ENCODE measurements at places on chromosomes 2 and 18. TPM values are rescaled to one million over a fixed set of nuclear protein-coding genes. Genes with fewer than 3 reads are reported as not detected.

Gene CFAP65
- total RNA-seq = 0.18 TPM

Gene DNAH7
- total RNA-seq = 0.09 TPM

Gene CROCC2
- total RNA-seq = not detected

Gene MALT1
- total RNA-seq = 18.0 TPM

GRCh38 chr2:105809723-105810122 lies 65.0 kb downstream of the NCK2 start:
- H3K36me3 ChIP-seq = no peaks in the 10 kb centered on the region
- DNase-seq = no peak
- H3K4me1 ChIP-seq = peaks cover 8% of the 10 kb centered on the region
- H3K27ac ChIP-seq = no peak overlapping the region
- H3K4me3 ChIP-seq = no peak overlapping the region

- no peaks in the 10 kb centered on the region for H3K36me3 ChIP-seq
- no peak overlapping the region for H3K27ac ChIP-seq
- no peak overlapping the region for H3K4me3 ChIP-seq
- DNase-seq = no peak
Observed at GRCh38 chr2:6556755-6557154, 309.0 kb downstream of the CMPK2 start.

GRCh38 chr18:35386600-35387100 lies 9.5 kb upstream of the ZNF396 start:
- no peak overlapping the region for H3K4me3 ChIP-seq
- no peaks in the 10 kb centered on the region for H3K27me3 ChIP-seq
- DNase-seq = peak; percentile 78
- H3K36me3 ChIP-seq = peaks cover 2% of the 10 kb centered on the region
- no peaks in the 10 kb centered on the region for H3K4me1 ChIP-seq

- H3K36me3 ChIP-seq = no peaks in the 10 kb centered on the region
- H3K27ac ChIP-seq = no peak overlapping the region
- no peak for DNase-seq
- no peak overlapping the region for H3K4me3 ChIP-seq
- no peaks in the 10 kb centered on the region for H3K4me1 ChIP-seq
Observed at GRCh38 chr2:20465716-20466394, 19.0 kb downstream of the RHOB start.

- no peak overlapping the region for H3K27ac ChIP-seq
- H3K27me3 ChIP-seq = no peaks in the 10 kb centered on the region
- H3K4me1 ChIP-seq = no peaks in the 10 kb centered on the region
- no peak overlapping the region for H3K4me3 ChIP-seq
- DNase-seq = no peak
- H3K36me3 ChIP-seq = no peaks in the 10 kb centered on the region
Observed at GRCh38 chr2:119637371-119637770, 41.6 kb upstream of the TMEM177 start.

- H3K27ac ChIP-seq = no peak overlapping the region
- H3K27me3 ChIP-seq = no peaks in the 10 kb centered on the region
- peaks cover 7% of the 10 kb centered on the region for H3K36me3 ChIP-seq
- DNase-seq = peak; percentile 30
Observed at GRCh38 chr2:24971286-24971535, 544 bp downstream of the DNAJC27 start.

GRCh38 chr2:42112418-42112817 lies 56.7 kb upstream of the EML4 start:
- no peak for DNase-seq
- H3K27me3 ChIP-seq = no peaks in the 10 kb centered on the region
- H3K27ac ChIP-seq = no peak overlapping the region
- no peak overlapping the region for H3K4me3 ChIP-seq

GRCh38 chr2:39881948-39882347 lies 102.9 kb upstream of the THUMPD2 start:
- no peaks in the 10 kb centered on the region for H3K4me1 ChIP-seq
- no peaks in the 10 kb centered on the region for H3K36me3 ChIP-seq
- no peak overlapping the region for H3K4me3 ChIP-seq
- no peak overlapping the region for H3K27ac ChIP-seq
- no peaks in the 10 kb centered on the region for H3K27me3 ChIP-seq

GRCh38 chr2:185628985-185629384 lies 109.6 kb upstream of the FSIP2 start:
- peak; percentile 85 for DNase-seq
- peaks cover 2% of the 10 kb centered on the region for H3K36me3 ChIP-seq
- H3K27ac ChIP-seq = no peak overlapping the region
- H3K4me1 ChIP-seq = no peaks in the 10 kb centered on the region

DNA sequence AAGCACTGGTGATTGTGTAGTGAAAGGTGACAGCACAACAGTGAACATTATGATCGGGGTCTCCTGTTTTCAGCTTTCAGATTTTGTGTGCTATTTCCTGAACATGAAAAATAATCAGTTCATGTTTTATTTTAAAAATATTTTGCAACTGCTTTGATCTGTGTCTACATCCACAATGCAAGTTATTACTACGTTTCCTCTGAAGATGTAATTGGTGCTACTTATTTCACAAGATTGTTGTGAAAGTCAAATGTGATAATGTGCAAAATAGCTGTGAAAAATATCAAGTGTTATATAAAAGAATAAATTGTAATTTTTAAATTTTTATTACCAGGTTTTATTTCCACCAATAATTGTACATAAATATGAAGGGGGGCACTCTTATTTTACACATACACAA lies 6.1 kb upstream of the GCA start:
- H3K4me3 ChIP-seq = no peak overlapping the region
- no peaks in the 10 kb centered on the region for H3K4me1 ChIP-seq
- H3K27me3 ChIP-seq = no peaks in the 10 kb centered on the region
- H3K36me3 ChIP-seq = no peaks in the 10 kb centered on the region

DNA sequence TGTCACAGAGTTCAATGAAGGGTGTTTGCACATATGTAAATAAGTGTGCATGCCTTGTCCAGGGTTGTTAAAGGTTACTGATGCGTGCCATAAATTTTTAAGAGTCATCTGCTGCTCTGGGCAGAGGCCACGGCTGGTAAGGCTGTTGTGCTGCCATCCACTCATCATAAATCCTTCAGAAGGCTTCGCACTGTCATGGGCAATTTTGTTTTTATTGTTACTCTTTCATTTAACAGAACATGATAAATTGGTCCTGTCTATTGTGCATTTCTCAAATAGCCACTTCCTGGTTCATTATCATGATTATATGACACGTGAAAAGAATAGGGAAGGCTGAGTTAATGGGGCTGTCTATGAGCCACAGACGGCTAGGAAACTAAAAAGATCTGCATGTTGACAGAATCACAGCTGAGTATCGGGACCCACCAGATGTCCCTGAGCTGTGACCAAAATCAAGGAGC lies 634.3 kb upstream of the SOX11 start:
- H3K4me3 ChIP-seq = no peak overlapping the region
- no peak for DNase-seq
- H3K4me1 ChIP-seq = no peaks in the 10 kb centered on the region
- no peaks in the 10 kb centered on the region for H3K27me3 ChIP-seq
